ENCODE measurements at places on chromosomes 2 and 18.
A peak's percentile ranks its signal among the peaks of the same experiment; 100 is the strongest.

DNA sequence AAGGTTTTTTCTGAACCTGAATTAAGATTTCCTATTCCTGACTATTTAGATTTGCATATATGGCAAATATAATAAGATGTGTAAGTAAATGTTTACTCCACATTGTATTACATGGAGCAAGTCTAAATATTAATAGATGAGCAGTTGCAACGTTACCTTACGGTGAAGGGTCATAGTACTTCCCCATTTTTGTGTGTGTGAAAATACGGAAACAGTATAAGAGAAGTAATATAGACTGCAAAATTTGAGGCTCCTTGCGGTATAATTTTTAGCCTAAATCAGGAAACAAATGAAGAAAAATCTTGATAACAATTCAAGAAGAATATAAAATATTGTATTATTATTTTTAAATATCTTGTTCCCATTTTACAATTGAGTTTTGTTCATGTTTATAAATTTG is 434.2 kb downstream of the GRB14 start:
- no peak for DNase-seq

DNA sequence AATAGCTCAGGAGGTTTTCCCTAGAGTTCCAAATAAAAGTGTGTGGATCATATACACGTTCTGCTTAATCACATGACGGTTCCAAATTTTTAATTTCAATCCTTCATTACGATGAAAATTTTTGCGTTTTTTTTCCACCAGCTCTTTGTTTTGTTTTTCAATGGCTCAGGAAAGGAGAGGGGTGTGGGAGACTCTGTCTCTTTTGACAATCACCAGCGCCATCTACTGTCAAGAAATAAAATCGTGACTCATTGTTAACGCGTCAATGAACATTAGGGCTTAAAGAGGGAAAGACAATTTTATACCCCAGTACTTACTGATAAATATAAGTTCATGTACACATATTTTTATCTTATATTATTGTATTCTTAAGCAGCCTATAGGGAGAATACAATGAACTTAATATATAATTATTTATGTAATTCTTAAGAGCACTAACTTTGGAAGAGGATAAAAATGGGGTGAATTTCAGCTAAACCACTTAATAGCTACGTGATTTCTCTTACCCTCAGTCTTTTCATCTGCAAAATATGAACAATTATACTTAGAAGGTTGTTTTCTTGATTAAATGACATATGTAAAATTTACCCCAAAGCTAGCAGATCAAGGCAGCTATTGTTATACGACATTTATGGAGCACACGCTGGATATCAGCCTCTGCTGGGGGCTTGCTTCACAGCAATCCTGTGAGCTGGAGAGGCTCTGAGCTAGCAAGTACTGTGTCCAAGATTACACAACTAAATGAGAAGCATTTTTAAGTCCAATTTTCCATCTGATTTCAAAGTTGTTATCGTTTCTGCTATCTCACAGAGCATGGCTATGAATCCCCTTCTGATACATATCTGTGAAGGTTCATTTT is 47.4 kb upstream of the RMDN2 start:
- peak; percentile 74 for DNase-seq

DNA sequence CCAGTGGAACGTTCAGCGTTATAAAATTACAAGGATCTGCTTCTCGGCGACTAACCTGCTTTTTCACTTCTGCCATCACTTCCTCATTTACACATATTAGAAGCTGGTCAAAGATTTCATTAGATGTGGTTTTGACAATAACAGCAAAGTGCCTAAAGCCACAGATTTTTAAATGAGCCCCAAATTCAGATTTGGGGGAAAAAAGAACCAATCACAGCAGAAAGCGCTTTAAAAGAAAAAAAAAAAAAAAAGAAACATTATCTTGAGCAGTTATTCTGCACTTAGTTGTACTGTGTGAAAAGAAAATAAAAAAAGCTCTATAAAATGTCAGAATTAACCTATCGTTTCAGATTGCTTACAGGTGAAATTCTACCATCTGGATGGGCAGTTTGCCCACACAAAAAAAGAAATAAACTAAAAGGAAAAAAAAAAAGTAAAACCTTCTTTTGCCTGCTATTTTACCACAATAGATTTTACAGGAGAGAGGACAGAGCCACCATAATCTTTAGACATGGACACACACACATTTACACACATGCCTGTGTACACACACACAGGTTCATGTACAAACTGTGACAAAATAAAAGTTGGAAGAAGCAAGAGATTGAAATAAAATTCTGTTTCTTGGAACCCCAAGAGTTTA is 167.2 kb downstream of the TCF4 start:
- no peak for DNase-seq

- no peak for DNase-seq
Observed at GRCh38 chr2:120476141-120476540, 130.2 kb downstream of the INHBB start.

GRCh38 chr2:88760819-88761598 is 69.5 kb downstream of the RPIA start:
- no peak for DNase-seq

GRCh38 chr2:8149007-8149405 is 532.9 kb upstream of the ID2 start:
- no peak for DNase-seq

Measured in kidney glomerular epithelial cell (primary cell).